Cerebellar nuclear complex (tissue), 1 donor: ENCODE measurements at places on chromosomes 12 and 14.

DNA sequence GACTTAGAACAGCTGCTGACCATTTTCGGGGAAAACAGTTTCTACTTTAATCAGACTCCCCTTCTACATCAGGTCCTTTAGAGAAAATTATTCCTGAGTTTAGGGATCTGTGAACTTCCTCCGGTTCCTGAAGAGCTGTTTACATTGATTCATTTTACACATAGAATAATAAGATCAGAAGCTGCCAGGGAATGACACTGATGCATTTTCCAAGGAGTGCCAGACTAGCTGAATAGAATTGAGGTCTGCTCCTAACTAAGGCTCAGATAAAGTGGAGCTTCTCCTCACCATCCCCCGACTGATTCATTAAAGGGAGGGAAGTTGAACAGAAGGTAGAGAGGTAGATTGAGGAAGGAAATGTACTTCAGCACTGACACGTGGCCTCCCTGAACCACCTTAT lies 41.9 kb upstream of the PSMA6 start:
- DNase-seq, result no peak

DNA sequence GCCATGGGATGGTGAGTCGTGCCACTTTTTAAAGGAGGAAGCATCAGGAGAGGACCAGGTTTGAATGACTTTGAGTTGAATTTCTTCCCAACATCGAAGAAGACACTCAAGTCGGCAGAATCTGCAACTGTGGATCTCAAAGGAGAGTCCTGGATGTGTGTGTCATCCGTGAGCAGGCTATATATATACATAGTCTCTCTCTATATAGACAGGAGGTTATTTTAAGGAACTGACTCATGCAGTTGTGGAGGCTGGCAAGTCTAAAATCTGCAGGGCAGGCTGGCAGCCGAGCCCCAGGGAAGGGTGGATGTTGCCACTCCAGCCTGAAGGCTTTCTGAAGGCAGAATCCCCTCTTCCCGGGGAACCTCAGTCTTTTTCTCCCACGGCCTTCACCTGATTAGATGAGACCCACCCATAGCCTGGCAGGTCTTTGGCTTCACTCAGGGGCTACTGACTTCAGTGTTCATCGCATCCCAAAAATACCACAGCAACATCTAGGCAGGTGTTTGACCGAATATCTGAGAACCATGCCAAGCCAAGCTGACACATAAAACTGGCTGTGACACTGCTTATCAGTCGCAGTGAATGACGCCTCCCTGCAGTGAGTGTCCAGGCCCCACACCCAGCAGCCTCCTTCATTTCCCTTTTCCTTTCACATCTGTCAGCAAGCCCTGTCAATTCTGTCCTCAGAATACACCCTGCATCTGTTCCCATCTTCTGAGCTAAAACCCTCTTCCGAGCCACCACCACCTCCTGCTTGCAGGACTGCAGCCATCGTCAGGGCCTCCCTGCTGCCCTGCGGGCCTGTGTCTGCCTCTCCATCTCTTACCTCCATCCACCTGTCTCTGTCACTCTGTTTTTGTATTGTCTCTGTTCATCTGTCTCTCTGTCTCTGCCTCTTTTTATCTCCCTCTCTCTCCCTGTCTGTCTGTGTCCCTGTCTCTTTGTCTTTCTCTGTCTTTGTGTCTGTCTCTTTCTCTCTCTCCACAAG lies 54.0 kb downstream of the ZNF664 start:
- DNase-seq, result no peak

- no peak for DNase-seq
Measured at GRCh38 chr14:50953502-50953901, 9.2 kb upstream of the PYGL start.

- DNase-seq, result no peak
Measured at GRCh38 chr12:2054091-2055018, 1.6 kb downstream of the CACNA1C start.

- no peak for DNase-seq
Measured at GRCh38 chr12:32583534-32583933, 95.6 kb upstream of the DNM1L start.

DNA sequence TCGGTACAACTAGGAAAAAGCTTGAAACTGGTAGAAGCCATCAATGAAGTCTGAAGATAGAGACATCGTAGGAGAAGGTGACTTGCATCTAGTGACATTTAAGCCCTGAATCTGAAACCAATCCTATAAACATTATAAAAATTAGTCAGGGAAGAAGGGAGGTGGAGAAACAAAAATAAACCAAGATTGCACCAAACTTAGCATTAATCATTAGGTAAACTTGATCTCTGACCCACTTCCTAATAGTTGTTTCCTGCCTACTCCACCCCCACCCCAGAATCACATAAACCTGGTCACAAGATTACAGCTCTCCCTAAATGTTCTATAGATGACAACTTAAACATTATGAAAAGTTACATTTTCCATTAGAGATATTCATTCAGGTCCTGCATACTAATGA lies 40.4 kb downstream of the TSPAN19 start:
- no peak for DNase-seq

- DNase-seq, result no peak
Measured at GRCh38 chr12:131883521-131883900, 10.9 kb upstream of the ULK1 start.

DNA sequence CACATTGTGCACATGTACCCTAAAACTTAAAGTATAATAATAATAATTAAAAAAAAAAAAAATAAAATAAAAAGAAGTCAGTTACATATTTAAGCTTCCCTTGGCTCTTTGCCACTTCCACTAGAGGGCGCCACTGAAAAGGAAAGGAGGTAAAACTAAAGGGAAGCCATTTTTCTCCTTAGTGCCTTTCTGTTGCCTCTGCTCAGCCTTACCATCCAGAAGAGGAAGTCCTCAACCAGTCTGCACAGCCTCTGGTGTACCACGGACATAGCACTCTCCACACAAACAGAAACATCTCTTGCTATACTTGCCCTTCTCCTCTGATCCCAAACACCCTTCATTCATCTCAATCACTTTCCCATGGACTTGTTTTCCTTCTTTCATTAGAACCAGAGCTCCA lies 169.0 kb upstream of the EEA1 start:
- DNase-seq, result no peak

DNA sequence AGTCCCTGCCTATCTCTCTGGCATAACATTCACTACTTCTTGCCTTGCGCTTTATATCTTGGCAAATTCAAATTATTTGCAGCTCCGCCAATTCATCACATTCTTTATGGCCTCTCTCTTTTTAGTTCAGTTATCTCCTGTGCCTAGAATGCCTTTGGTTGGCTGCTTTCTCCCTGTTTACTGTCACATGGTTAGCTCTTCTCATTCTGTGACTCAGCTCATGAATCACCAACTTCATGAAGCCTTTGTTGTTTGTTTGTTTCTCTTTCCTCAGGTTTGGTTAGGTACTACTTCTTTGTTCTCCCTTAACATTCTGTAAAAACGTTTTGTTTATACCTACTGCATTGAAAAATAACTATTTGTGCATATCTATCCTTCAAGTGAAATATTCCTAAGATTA lies 376.5 kb upstream of the GARIN6 start:
- DNase-seq, result no peak

GRCh38 chr12:1576410-1577241 lies 17.8 kb downstream of the FBXL14 start:
- DNase-seq, result no peak

DNA sequence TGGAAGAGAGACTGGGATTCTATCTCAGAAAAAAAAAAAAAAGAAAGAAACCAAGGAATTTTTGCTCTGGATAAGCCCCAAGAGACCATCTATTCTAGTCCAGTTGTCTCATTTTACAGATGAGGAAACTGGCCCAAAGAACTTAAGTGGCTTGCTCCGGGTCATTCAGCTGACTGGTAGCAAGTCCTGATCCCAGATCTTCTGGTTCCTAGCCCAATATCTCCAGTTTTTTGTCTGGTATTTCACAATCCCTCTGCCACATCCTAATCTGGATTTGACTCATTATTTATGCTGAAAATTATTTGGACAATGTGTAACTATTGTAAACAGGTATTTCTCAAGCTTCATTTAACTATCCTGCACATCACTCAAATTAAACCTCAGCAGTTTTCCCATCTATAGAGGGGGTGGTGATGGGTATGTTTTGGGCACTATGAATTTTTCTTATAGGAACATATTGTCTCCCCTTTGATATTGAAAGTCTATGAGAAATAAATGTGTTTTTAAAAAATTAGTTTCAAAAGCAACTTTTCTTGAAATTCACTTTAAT lies 43.4 kb downstream of the PPP2R5E start:
- no peak for DNase-seq

DNA sequence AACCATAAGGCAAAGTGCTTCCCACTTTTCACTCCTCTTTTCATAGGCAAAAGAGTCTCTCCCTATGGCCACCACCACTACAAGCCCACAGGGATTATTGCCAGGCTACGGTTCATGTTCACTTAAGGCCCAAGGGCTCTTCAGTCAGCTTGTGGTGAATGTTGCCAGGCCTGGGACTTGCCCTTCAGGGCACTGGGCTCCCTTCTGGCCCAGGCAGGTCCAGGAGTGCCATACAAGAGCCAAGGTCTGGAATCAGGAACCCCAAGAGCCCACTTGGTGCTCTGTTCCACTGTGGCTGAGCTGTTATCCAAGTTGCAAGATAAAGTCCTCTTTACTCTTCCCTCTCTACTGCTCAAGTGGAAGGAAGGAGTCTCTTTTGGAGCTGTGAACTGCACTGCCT lies 307.6 kb downstream of the FUT8 start:
- DNase-seq, result no peak
